Ovary (tissue), 10 donors: ENCODE measurements at places on chromosomes 2 and 18. TPM values are rescaled to one million over a fixed set of nuclear protein-coding genes. Genes with fewer than 3 reads are reported as not detected.

Gene AQP12B
- total RNA-seq: not detected

Gene CIB4
- not detected for total RNA-seq

Gene COL6A3
- 113 TPM for total RNA-seq

Gene FER1L5
- 0.50 TPM for total RNA-seq

Gene FAM237A
- total RNA-seq: not detected

Gene EFEMP1
- 282 TPM for total RNA-seq

- DNase-seq: no peak
These were observed 25.8 kb downstream of the ZC3H6 start for GRCh38 chr2:112301171-112301584.

- no peak for DNase-seq
These were observed 190.2 kb downstream of the TFCP2L1 start for GRCh38 chr2:121094845-121095244.

- DNase-seq: no peak
These were observed 430 bp downstream of the BIN1 start for GRCh38 chr2:127106457-127106990.

DNA sequence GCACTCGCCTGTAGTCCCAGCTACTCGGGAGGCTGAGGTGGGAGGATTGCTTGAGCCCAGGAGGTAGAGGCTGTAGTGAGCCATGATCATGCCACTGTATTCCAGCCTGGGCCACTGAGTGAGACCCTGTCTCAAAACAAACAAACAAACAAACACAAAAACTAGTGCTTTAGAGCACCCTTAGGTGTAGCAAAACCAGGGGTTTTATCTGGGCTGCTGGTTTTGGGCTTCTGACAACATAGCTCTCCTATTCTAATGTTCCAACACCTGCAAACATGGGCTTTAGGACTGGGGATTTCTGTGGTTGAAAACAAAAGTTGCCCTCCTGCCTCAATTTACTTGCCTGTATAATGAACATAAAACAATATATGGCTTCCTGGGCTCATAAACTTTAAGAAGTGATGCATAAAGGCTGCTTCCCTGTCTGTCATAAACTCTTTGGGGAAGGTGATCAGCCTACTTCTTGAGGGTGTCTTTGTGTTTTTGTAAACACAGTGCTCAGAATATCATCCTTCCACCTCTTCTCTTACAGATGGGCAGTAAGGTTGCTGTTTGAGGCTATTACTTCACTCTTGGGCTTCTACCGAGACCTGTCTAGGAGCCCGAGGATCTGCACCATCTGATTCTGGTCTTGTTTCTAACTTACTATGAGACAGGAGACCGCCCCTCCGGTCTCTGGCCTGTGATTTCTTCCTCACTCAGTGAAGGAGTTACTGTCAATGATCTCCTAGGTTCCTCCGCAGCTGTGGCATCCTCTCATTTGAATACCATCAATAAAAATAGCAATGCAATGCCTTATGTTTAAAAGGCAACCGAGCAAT, 246.5 kb downstream of the MYCN start:
- DNase-seq: no peak

DNA sequence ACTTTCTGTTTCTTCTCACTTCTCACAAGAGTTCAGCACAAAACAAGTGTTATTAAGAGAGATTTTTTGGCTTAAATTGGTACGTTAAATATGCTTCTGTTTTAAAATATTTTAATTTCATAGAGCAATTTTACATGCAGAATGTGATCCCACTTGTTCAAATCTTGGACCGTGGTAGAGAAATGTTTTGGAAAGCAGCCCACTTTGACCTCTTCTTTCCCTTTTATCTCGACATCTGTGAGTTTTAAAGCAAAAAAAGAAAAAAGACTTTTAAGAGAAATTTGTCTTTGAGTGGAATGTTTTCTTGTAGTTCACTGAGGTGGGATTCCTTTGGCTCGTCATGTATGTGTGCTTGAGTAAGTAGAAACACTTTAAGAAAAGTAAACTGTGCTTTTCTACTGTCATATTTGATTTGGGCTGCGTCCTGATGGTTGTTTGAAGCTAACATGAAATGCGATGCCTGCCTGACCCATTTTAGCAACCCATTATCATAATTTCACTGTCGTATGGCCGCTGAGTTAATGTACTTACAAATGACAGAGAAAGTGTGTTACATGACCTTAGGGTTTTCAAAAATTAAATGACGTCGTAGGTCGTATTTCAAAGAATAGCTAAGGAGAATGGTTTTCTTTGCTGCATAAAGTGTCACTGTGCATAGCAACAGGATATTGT, 54.5 kb downstream of the TSHZ1 start:
- no peak for DNase-seq

- no peak for DNase-seq
These were observed 70.6 kb downstream of the EMILIN2 start for GRCh38 chr18:2917259-2918047.

GRCh38 chr2:221753401-221753800, 181.3 kb upstream of the EPHA4 start:
- DNase-seq: no peak

DNA sequence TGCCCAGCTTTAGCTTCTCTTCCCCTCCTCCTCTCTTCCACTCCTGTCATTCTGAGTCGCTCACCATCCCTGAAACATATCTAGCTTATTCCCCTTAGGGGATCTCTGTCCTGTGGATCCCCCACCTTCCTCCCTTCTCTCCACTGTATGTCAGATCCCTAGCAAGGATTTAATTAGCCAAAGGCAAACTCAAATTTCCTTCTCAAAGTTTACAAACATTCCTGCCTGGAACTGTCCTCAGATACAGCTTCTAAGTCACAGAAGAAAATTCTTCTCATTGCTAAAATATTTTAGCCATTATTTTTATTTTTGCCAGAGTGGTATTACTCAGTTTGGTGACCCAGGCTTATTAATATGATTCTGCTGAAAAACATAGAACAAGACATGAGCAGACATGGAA, 315.3 kb downstream of the CYP26B1 start:
- DNase-seq: no peak

DNA sequence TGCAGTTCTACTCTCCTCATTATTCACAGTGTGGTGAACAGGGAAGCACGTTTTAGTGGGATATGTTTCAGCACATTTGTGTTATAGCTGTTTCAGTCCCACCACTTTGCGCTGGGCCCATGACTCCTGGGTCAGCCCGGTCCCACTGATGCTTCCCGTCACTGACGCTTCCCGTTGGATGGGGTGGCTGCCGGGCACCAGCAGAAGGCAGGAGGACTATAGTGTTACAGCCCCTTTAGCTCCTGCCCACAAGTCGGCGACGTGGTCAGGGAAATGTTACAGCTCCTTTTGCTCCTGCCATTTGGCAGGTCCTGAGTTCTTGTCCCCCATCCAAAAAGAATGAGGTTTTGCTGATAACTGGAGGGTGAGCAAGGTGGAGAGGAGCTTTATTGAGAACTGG, 732.2 kb downstream of the NR4A2 start:
- no peak for DNase-seq

DNA sequence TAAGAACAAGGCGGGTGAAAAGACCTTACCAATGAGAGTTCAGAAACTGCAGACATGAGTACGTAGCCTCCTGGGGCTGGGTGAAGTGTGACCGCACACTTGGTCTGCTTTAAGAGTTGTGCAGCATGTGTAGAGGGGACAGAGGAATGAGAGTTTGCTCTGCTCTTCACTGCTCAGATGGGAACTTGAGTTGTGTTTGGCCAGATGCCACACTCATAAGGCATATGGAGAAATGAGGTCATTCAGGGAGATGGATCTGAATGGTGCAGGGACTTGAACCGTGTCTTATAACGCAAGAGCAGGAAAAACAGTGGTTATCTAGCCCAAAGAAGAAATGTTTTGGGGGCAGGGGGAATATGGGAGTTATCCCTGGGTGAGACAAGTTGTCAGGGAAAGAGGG, 273.8 kb upstream of the LYPD1 start:
- no peak for DNase-seq
